Stimulated activated CD4-positive, alpha-beta T cell treated with anti-CD3 and anti-CD28 coated beads, Interleukin-1b, Interleukin-23, amount 100 ng/mL, for 48 hours (primary cell): ENCODE measurements at places on chromosomes 12 and 14.

- no peak for DNase-seq
Measured at GRCh38 chr12:57877876-57878275, 31.3 kb upstream of the CTDSP2 start.

DNA sequence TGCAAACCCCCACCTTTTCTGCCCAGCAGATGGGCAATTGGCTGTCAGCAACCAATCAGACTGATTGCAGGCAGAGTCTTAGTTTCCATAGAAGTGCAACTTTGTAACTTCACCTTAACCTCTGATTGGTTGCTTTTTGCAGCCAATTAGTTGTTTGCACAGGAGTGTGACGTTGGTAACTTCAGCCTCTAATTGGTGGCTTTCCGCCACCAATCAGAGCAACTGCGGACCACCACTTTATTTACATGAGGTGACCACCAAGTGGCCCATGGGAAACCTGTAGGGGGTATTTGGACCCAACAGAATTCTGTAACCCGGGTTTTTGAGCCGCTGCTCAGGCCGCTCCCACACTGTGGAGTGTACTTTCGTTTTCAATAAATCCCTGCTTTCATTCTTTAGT is 32.3 kb downstream of the CDKN1B start:
- DNase-seq, result no peak

DNA sequence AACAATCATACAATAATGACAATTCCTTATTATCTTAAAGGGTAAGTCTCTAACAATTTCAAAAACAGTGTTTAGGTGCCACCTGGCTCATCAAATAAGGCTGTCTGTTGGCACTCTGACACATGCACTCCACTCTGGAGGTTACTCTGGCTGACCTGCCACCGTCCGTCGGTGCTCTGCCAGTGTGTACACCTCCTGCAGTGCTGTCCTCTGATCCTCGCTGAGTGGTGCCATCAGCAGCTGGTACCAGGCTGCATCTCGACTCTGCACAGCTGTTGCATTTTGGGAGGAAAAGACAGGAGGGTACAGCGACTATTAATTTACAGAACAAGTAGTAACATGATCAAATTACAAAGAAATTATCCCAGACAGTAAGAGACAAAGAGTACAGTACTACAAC is 63.9 kb downstream of the IPO8 start:
- DNase-seq, result no peak

- no peak for DNase-seq
Measured at GRCh38 chr14:21023174-21023573, 1.7 kb downstream of the NDRG2 start.

GRCh38 chr12:26122681-26123481 is 2.0 kb downstream of the BHLHE41 start:
- DNase-seq, result peak; percentile 21

DNA sequence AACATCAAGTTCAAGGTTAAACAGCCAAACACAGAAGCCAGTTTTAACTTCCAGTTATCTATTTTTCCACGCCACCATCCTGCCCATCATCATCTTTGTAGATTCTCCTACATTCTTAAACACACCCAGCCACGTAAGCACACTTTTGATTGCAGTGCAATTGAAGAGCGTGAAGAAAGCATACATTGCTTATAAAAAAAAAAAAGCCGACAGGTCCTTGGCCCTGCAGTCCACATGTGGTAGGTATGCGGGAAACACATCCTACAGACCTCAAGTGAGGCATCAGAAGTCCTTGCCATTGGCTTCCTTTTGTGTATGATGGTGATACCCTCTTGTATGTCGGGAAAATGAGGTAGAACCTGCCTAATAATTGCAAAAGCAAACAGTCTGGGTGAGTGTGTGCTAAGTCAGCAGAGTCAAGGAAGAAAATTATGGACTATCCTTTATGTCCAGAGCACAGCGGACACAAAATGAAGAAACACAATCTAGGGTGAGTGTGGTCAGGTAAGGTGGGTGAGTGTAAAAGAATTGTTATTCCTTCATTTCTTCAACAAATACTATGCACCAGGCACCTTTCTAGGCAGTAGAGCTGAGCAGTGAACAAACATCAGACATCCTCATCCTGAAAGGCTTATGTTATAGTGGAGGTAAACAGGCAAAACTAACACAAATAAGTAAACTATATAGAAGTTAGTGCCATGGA is 51.5 kb downstream of the EID3 start:
- DNase-seq, result no peak

DNA sequence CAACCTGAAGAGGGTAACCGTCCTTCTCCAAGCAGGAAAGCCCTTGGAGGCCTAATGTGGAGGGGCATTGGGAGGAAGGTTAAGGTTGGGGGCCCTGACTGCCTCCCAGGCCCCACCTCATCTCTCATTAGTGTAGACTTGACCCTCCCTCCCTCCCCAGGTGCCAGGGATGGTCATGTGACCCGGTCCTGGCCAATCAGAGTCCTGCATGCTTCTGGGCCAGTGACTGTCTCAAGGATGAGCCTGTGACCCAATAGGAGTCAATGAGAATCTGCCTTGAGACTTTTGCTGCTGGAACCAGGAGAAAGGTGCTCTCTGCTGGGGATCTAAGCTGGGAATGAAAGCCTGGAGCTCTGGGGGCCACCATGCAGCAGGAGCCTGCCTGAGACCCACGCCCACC is 70.8 kb downstream of the NCOR2 start:
- no peak for DNase-seq

- no peak for DNase-seq
Measured at GRCh38 chr12:94458877-94459727, 565 bp downstream of the CEP83 start.
